ENCODE measurements at places on chromosomes 6 and 20.

GRCh38 chr6:150229436-150230163, 86.8 kb downstream of the PPP1R14C start:
- DNase-seq: no peak

GRCh38 chr6:160121558-160121957, at the start of gene SLC22A1:
SLC22A1 (plus strand) TSS chr6:160121815; CDS start chr6:160121936, 121 bp downstream.
- no peak for DNase-seq

DNA sequence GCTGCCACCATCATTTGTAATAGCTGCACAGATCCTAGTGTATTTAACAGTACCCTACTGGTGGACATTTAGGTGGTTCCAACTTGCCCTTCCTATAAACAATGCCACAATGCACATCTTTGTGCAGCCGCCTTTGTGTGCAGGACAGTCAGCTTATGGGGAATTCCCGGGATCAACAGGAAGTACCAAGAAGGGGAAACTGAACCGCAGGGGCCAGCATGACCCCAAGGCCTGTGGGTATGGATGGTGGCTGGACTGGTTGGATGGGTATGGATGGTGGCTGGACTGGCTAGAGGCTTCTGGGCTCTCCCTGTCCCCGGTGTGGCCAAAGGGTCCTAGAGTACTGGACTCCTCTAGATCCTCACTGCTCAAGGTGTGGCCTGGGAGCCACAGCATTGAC, 46.7 kb downstream of the CEBPB start:
- DNase-seq: no peak

DNA sequence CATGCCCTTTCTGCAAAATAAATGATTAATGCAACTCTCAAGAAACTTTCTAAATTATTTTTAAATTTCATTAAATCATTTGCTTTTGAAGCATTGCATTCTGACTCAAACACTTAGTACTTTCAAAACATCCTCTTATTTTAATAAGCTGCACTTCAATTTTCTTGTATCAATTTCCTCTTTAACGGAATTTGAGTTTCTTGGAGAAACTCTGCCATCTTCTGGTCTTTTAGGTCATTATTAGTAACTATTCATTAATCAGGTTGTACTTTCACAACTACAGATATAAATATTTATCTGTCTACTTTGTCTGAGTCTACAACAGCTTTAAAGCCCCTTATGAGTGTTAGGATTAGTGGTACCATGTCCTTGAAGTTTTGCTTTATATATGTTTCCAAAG, 30.2 kb downstream of the TMX4 start:
- DNase-seq: no peak

DNA sequence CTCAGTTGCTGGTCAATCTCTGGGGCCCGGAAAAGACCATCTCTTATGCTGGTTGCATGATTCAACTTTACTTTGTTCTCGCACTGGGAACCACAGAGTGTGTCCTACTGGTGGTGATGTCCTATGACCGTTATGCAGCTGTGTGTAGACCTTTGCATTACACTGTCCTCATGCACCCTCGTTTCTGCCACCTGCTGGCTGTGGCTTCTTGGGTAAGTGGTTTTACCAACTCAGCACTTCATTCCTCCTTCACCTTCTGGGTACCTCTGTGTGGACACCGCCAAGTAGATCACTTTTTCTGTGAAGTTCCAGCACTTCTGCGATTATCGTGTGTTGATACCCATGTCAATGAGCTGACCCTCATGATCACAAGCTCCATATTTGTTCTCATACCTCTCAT, 4.3 kb downstream of the OR2J3 start:
- DNase-seq: no peak

- no peak for DNase-seq
Measured at GRCh38 chr20:52590100-52590499, 382.1 kb upstream of the TSHZ2 start.

- no peak for DNase-seq
Measured at GRCh38 chr6:108872141-108872557, 23.9 kb downstream of the ARMC2 start.

GRCh38 chr6:79796197-79796596, 151.2 kb downstream of the ELOVL4 start:
- DNase-seq: no peak

DNA sequence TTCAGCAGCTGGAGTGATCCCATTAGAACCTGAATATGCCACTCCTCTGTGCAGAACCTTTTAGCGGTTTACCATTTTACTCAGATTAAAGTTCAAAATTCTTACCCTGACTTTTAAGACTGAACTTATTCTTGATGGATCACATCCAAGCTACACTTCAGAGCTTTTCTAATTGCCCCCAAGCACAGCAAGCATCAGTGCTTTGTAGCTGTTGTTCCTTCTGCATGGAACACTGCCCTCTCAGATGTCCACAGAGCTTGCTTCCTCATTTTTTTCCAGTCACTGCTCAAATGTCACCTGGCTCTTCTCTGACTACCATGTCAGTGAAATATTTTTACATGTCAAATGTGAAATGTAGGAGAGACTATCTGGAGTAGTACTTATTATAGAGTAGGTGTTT, 1.6 kb upstream of the SLC35B3 start:
- DNase-seq: no peak

- DNase-seq: no peak
Measured at GRCh38 chr6:46994933-46995332, 47.2 kb downstream of the ADGRF1 start.

GRCh38 chr6:119250036-119250435, 99.5 kb downstream of the MAN1A1 start:
- no peak for DNase-seq

DNA sequence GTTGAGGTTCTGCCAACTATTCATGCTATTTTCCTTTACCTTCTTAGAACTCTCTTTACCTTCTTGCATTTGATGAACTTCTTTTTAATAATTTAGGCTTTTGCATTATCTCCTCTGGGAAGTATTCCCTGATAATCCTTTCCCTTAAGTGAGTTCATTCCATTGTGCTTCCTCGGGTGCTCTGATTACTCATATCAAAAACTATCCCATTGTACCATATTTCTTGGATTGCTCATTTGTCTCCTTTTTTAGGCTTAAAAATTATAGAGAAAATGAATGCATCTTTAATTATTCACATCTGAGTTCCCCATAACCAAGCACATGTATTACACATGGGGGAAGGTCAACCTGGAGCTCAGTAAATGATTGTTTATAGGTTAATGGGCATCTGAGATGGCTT, 2.5 kb downstream of the CALHM4 start:
- no peak for DNase-seq

DNA sequence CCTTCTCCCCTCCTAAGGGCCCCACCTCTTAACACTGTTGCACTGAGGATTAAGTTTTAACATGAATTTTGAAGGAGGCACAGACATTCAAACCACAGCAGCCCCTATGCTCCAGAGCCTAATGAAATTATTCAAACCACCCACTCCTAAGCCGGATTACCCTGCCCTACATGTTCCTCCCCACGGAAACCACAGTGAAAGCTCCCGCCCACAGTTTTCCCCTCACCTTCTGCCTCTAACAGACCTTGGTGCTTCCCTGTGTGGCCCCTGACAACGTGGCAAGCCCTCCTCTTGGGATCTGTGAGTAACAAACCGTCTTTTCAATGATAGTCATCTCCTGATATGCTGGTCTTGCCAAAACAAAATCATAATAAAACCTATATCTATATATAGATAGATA, 74.8 kb downstream of the RIN2 start:
- no peak for DNase-seq

DNA sequence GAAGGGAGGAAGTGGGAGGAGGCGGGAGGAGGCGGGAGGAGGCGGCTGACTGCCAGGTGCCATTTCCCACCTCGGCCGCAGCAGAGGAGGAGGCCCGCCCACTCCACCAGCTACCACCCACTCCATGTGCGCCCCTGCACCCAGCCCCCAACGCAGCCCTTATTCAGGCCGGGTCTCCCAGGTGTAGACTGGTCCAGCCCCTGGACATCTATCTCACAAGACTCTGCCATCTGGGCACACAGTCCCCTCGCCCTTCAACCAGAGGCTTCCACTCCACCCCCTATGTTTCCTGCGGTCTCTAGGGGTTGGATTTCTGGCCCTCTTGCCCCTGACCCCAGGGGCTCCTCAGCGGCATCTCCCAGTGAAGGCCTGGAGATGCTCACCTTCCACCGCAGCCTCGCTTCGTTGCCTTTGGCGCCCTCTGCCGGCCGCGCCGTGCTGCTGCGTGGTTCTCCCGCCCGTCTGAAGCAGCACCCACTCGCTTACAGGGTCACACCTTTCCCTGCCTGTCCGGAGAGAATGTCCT, 32.6 kb upstream of the FAM83D start:
- DNase-seq: peak; percentile 69

GRCh38 chr6:133447924-133448323, 206.8 kb downstream of the EYA4 start:
- no peak for DNase-seq

DNA sequence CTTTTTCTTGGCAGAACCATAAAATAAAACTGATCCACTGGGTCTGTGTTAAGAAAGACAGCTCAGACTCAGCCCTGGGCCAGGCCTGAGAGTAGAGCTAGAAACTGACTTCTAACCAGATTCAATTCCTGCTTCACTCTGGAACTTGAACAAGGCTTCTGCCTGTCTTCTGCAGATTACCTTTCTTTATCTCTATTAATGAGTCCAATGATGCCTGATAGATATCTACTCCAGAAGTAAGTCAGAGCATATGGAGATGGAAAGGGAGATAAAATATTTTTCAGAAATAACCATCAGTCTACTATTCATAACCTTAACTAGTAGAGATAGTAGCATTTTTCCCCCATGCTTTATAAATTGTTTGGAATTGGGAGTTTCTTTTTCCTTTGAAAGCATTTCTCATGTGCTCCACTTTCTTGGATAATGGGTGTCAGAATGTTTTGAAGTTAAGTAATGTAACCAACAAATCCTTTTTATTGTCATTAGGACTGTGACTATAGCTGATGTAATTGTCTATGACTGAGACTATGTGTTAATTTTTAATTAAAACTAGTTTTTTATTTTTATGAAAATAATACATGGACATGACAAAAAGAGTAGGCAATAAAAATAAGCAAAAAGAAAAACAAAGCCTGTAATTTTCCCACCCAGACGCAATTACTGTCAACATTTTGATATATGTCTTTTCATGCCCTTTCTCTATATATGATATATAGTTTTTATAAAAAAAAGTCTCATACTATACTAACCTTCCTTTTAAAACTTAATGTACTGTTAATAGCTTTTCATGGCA, 7.2 kb downstream of the SOBP start:
- no peak for DNase-seq

GRCh38 chr6:130365166-130366106, at the start of gene TMEM200A:
TMEM200A (plus strand) TSS chr6:130366017; CDS start chr6:130440423, 74,406 bp downstream.
- no peak for DNase-seq

- DNase-seq: peak; percentile 69
Measured at GRCh38 chr6:36593569-36594028, 563 bp upstream of the SRSF3 start.

DNA sequence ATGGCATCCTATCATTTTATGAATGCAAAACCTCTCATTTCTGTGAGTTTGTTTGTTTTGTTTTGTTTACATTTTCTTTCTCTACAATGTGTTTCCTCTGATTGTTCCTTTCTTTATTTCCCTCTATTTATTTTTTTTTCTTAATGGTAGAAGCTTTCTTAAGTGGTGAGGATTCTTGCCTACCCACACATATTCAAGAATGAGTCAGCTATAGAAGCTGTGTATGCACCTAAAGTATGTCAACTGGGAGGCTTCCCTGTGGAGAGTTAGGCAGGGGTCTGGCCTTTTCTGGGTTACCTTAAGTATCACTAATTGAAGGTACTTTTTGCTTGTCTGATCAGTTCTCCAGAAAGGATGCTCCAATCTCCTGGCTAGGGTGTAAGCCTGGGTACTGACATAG, 354.0 kb downstream of the ESR1 start:
- DNase-seq: no peak

- DNase-seq: no peak
Measured at GRCh38 chr6:154874773-154875592, 120.1 kb upstream of the TIAM2 start.

GRCh38 chr6:26316291-26316690, 48.7 kb upstream of the BTN3A2 start:
- no peak for DNase-seq

- DNase-seq: no peak
Measured at GRCh38 chr6:140636908-140637402, 1262.5 kb upstream of the CITED2 start.

- no peak for DNase-seq
Measured at GRCh38 chr6:84866715-84867114, 102.3 kb upstream of the TBX18 start.

DNA sequence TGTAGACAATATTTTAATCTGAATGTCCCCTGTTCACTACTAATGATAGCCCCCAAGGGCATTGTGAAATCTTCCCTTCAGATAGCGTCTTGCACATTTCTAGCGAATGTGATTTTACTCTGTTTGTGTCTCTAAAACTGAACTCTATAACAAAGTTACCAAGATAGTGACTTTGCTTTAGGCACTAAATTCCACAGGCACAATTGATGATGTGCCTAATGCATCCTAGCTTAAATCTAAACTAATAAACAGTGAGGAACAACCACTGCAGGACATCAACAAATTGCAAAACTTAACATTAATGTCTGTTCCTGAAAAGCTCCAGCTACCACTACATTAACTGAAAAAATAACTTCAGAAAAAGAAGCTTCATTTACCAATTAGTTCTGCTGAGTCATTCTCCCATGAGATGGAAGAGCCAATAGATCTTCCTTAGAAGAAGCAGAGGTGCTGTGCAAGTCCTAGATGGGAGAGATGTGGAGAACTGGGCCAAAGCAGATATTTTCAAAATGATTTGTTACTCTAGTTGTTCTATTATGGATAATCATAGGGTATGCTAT, 1065.0 kb downstream of the EPHA7 start:
- no peak for DNase-seq

DNA sequence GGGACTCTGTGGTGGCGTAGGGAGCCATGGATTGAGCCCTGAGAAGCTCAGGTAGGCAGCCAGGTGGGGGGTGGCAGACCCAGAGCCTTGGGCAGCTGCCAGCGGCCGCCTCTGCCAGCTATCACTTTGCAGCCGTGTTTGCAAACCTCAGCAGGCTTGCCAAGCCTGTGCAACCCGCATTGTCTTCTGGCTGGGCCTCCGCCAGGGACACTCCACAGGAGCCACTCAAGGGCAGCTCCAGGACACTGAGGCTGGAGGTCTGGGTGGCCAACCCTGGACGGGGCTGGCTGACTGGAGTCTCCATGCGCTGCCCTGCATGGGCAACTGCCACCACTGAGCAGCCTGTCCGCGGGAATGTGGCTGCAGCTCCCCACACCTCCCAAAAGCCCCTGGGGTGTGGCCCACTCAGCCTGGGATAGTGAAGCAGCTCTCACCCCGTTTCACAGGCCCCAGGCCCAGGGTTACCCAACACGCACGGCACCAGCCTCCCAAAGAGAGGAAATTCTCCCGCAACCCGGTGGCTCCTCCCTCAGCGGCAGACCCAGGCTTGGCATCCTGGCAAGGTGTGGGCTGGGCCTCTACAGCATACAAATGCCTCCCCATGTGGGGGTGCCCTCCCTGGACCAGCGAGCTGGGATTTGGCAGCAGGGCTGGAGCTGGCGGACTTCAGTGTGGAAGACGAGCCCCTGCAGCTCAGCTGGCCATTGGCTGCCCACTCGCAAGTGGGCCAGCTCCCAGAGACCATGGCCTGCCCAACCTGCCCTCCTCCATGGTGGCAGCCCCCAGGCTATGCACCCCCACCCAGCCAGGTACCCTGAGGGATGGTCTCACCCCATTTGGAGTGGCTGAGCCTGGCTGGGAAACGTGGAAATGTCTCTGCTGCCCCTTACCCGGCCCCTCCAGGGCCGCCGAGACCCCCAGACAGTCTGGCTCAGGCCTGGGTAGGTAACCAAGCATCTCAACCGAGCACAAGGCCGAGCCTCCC, 2.9 kb downstream of the CHRNA4 start:
- DNase-seq: peak; percentile 74

- no peak for DNase-seq
Measured at GRCh38 chr20:432677-433299, 24.7 kb downstream of the RBCK1 start.
